Renal pelvis (tissue), 12 donors: ENCODE measurements at places on chromosomes 12 and 14. TPM values are rescaled to one million over a fixed set of nuclear protein-coding genes. Genes with fewer than 3 reads are reported as not detected.

The CLEC9A gene
- polyA plus RNA-seq, result not detected

The IFI27L1 gene
- 34.5 TPM for polyA plus RNA-seq

The CCDC175 gene
- 0.73 TPM for polyA plus RNA-seq

The OTOGL gene
- 1.1 TPM for polyA plus RNA-seq
